BJ (cell line): ENCODE measurements at places on chromosomes 4 and X. TPM values are rescaled to one million over a fixed set of nuclear protein-coding genes. Genes with fewer than 3 reads are reported as not detected.

ADGRG4 gene
- polyA plus RNA-seq = 0.01 TPM in 2 replicates

WDFY3 gene
- 28.8 and 36.4 TPM in 2 replicates for polyA plus RNA-seq

GRCh38 chr4:73417973-73418372, 13.9 kb downstream of the ALB start:
- no peak for DNase-seq

- DNase-seq = no peak
Observed at GRCh38 chr4:180925805-180926204, 1317.4 kb upstream of the TENM3 start.

DNA sequence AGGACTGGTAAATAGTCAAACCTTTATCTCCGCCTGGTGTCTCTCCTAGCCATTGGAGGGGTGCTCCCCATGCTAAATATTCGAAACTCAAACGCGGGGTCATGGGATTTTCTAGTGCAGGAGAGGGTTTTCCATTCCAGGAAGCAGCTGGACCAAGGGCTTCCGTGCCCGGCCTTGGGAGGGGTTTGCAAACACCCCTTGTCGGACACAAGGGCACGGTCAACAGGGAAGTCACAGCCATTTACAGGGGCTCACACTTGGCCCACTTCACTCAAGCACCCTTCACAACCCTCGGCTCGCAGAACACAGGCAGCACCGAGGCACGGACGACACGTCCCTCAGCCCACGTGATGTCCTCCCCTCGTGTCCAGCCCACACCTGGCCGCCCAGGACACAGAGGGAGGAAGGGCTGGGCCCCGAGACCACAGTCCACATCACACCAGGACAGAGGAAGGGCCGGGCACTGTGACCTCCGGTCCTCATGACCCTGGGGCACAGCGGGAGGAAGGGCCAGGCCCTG, 10.3 kb upstream of the PLCXD1 start:
- no peak for DNase-seq
